ENCODE measurements at places on chromosomes 2 and 18.
A peak's percentile ranks its signal among the peaks of the same experiment; 100 is the strongest.

DNA sequence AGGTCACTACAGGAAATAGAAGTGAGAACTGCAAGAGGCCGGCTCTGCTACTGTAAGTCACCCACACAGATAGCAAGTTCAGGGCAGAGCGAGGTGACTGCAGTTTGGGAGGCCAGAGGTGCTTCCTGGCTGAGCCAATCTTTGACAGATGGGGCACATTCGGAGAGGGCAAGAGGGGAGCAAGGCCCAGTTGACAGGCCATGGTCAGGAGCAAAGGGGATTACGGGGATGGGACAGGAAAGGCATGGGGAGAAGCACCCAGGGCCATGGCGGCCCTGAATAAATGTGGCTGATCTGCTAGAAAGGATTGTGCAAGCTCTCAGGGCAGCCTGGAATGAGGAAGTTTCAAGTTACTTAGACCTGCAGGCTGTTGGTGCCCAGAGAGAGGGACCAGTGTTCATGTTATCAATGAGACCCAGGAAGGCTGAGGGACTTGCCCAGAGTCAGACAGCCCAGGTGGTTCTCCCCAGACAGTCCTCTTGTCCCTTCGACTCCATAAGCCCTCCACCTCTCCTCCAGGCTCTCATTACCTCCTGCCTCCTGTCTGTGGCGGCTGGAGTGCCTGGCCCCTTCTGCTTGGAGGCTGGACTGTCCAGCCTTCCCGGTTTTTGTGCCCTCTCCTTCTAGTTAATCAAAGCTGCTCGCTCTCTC lies 123.3 kb downstream of the CTIF start:
- no peak for DNase-seq

DNA sequence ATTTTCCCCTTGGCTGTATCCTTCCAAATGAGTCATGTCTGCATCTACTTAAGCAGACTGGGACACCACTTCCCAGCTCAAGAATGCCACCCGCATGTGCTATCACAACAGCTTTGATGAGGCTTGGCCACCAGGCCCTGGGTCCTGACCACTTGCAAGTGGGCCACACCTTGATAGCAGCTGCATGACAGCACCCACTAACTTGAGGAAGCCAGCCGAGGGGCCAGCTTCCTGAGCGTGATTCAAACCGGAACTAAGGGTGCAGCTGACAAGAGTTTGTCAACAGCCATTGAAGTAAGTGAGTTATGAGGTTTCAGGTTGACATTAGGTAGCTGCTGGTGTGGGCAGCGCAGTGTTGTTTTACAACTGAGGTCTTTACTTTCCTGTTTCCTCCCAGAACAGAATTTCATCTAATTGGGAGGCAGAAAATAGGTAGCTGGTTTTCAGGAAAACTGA lies 54.4 kb downstream of the EPHA4 start:
- DNase-seq: no peak

DNA sequence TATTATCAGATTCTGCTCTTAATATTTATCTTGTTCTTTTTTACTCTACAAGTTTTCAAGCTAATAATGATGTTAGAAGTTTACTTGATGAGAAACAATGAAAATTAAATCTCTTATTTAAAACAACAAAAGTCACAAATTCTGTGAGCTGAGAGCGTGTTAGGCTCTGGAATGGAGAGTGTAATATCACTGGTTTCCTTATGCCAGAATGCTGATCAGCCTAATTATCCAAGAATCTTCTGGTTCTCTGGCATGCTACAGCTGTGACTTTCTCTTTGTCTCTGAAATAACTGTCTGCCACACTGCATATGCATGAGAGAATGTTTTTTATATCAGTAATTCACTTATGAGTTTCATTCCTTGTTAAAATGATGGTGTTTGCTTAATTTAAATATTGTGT lies 236.7 kb downstream of the PARD3B start:
- DNase-seq: no peak

- no peak for DNase-seq
Measured at GRCh38 chr2:144361742-144362141, 158.2 kb downstream of the ZEB2 start.

- DNase-seq: no peak
Measured at GRCh38 chr2:185475914-185476313, 262.7 kb upstream of the FSIP2 start.

DNA sequence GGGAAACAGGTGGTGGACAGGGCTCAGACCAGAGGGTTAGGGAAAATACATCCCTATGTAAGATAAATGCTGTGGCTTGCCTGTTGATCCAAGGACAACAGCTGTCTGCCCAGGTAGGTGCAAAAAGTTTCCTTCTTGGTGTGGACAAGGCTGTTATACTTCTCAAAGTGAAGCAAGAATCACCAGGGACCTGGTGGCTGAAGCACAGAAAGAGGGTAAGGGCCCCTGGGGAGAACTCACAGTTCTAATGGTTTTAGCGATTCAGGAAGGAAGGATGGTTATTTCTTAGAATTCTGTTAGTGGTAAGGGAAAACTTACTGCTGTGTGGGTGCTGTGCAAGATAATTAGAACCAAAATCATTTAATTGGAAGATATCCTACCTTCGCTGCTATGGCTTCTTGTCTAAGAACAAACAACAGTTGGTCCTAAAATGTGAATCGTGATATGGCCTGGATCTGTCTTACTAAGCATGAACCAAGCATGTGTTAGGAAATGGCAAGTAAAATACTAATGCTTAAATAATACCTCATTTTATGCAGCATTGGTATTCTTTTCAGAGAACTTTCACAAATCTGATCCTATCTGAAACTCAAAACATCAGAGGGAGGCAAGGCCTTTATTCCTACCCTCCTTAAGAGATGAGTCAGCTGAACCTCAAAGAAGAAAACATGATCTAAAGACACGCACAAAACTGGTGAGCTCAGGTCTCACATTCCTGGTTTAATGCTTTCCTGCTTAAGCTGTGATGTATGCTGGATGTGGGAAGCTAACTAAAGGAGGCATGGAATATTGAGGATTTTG lies 159.2 kb upstream of the THUMPD2 start:
- DNase-seq: no peak

DNA sequence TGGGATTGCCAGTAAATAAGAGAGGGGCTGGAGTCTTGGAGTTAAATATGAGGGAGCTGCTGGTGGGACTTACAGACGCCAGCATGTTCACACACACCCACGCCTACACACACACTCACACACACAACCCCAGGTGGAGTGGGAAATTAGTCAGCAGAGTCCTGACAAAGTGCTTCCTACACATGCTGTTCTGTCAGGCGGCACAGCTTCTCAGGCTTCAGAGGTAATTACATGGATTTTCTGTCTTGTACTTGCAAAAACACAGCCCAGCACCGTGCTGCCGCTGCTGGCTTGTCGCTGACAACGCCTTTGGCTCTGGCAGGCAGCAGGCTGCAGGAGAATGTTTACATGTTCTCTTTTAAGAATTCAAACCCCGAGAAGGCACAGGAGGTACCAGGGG lies 1186.3 kb upstream of the CELF4 start:
- DNase-seq: no peak

DNA sequence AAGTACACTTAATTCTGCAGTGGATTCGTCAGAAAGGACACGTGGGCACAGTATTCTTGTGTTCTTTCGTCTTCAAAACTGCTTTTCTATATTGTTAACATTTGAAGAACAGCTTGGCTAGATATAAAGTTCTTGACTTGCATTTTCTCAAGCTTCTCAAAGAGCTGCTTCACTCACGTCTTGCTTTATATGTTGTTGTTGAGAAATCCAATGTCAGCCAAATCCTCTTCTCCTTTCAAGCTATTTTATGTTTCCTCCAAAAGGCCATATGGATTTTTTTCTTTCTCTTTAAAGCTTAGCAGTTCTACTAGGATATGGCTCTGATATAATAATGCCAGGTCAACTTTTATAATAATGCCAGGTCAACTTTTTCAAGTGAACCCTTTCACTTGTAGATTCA lies 65.5 kb upstream of the CYP1B1 start:
- no peak for DNase-seq

DNA sequence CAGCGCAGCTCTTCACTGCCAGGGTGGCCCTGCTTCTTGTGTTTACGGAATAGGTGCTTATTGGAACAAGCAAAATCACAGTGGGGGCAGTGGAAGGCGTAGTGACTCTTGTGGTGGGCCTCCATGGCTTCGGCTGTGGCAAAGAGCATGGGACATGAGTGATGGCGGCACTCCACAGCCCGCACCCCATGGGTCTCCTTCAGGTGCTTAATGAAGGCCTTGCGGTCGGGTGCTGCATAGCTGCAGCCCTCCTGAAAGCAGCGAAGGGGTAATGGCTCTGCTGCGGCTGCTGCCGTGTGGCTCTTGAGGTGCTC lies 10.7 kb downstream of the ZNF142 start:
- DNase-seq: no peak

DNA sequence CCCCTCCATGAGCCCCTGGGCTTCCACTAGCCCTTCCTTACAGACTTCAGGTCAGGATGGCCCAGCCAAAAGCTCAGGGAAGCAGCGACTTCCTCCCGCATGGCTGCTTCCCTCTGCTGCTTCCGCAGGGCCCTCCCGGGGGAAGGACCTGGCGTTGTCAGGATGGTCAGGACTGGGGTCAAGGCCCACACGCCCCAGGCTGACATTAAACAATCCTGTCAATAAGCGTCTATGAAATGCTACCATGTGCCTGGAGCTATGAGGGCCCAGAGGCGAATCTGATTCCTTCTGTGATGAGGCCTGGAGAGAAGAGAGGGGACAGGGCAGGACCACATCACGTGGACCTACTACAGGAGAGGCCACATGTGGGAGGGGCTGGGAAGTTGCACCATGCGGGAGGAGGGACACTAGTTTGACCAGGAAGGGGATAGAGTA lies 17.3 kb downstream of the CYS1 start:
- no peak for DNase-seq

GRCh38 chr2:73930386-73930785 lies 3.7 kb downstream of the DGUOK start:
- no peak for DNase-seq

DNA sequence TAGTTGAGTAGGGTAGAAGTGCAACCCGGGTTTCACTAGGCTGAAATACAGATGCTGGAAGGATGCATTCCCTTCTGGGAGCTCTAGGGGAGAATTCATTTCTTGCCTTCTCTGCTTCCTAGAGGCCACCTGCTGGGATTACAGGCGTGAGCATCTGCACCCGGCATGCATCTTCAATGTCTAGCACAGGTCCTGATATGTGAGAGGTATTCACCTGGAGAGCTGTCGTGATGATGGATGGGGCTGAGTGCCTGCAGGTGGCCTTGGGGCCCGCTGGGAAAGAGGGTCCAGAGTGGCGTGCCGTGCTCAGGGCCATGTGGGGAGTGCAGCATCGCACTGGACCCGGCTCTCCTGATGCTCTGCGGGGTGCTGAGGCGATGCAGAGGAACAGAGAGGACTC lies 6.6 kb upstream of the NTSR2 start:
- no peak for DNase-seq

- no peak for DNase-seq
Measured at GRCh38 chr2:44623622-44624351, 262.0 kb downstream of the CAMKMT start.

DNA sequence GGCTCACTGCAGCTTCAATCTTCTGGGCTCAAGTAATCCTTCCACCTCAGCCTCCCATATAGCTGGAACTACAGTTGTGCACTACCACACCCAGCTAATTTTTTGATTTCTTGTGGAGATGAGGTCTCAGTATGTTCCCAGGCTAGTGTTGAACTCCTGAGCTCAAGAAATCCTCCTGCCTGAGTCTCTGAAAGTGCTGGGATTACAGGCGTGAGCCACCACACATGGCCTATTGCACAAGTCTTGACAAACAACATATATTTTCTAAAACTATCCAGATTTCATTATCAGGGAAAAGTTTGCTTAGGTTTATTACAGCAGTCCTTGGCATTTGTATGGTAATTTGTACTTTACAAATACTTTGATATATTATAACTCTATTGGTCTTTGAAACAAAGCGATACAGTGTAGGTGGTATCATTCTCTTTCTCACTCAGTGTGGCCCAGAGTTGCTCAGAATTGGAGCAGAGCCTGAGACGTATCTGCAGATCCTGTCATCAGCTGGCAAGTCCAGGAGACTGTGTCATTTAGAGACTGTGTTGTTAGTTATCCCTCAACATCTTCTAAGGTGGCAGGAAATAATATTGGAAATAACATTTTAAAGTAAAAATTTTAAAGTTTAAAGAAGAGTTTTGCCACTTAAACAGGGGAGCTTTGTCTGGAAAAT lies 41.4 kb downstream of the PDK1 start:
- DNase-seq: no peak

DNA sequence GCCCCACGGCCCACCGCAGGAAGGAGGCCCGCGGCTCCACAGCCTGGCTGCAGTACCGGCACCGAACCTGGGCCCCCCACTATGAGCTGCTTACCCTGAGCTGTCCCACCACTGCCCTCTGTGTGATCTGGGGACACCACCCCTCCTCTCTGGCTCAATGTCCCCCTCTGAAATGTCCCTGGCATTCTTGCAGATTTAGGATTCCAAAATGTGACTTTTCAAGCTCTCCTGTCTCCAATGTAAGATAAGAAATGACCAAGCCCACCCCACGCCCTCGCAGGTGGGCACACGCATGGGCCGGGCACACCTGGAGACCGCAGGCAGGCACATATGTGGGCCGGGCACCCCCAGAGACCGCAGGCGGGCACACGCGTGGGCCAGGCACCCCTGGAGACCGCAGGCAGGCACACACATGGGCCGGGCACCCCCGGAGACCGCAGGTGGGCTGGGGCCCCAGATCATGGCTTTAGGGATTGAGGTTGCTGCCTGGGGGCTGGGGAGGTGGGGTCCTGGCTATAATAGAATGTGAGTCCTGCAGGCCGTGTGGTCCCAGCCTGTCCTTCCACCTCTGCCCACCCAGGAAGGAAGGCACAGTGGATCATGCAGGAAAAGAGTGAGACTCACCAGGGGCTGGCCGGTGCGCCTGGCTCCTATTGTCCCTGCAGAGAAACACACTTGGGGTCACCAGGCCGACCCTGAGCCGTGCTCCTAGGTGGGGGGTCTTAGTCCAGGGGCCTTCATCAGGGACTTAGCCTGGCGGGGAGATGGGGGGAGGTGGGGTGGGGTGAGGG lies 7.2 kb downstream of the PDCD1 start:
- peak; percentile 31 for DNase-seq

DNA sequence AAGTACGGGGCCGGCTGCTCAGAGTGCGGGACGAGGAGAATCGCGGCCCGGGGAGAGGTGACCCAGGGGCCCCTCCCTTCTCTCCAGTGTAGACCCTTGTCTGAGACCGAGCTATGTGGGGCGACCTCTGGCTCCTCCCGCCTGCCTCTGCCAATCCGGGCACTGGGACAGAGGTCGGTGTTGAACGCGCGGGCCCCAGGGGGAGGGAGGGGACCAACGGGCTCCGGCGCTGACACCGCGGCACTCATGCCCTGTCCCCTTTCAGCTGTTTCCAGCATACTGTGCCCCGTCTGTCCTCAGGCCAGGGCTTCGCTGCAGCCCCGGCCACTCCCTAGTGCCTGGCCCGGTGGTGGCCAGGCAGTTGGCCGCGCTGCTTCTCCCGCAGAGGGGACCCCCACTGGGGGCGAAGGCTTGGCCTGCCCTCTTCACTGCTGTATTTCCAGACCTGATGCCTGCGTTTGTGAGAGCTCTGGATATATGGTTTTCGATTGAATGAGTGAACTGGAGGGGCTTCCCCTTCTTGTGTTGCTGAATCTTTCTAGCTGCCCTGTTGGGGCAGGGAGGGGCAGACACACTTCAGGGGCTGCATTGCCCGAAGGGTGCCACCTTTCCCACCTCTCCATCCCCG lies 809 bp downstream of the DBI start:
- peak; percentile 89 for DNase-seq

GRCh38 chr2:235494716-235495372 lies 1.0 kb downstream of the AGAP1 start:
- peak; percentile 71 for DNase-seq

All from SK-N-SH (cell line).